HT-29 (cell line): ENCODE measurements at places on chromosomes 16 and 17. TPM values are rescaled to one million over a fixed set of nuclear protein-coding genes. Genes with fewer than 3 reads are reported as not detected.
A peak's percentile ranks its signal among the peaks of the same experiment; 100 is the strongest.

DNA sequence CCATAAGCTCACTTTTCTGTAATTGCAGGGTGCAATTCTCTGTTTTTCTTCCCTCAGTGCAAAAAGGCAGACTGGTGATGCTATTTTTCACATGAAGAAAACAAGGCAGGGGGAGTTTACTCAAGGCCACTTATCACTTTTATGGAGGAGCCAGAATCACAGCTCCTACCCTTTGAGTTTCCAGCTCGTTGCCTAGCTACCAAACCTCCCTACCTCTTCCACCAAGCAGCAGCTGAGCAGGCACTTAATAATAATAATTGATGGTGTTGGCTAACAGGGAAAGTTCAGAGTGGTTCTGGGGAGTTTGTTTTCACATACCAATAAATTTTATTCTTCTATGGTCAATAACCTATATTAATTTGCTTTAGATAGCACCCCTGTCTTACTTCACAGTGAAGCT is 31.9 kb upstream of the MPHOSPH6 start:
- DNase-seq = no peak

GRCh38 chr17:42266918-42267766 is 9.0 kb downstream of the STAT5B start:
- DNase-seq = peak; percentile 35

The ANKRD40CL gene
- 0.99 and 1.1 TPM in 2 replicates for total RNA-seq

- no peak for DNase-seq
These were observed 4.8 kb upstream of the GAA start for GRCh38 chr17:80096561-80097021.

DNA sequence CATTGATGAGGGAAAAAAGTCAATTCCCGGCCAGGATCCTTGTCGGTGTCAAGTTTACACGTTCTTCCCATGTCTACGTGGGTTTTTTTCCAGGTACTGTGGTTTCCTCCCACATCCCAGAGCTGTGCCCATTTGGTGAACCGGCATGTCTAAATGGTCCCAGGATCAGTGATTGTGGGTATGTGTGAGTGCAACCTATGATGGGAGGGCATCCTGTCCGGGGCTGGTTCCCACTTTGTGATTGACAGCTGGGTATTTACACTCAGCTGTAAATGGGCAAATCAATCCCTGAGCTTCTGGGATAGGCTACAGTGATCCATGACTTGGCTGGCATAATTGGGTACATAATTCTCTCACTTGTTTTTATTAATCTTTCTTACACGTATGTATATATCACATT is 91.2 kb upstream of the IRX6 start:
- no peak for DNase-seq

GRCh38 chr17:17836818-17837379 is at the start of gene SREBF1:
TSS of gene SREBF1 (minus strand) at chr17:17836986. CDS start at chr17:17836817, 169 bp downstream.
- DNase-seq = peak; percentile 60
